Cerebellum (tissue), 4 donors: ENCODE measurements at places on chromosomes 12 and 14. TPM values are rescaled to one million over a fixed set of nuclear protein-coding genes. Genes with fewer than 3 reads are reported as not detected.

The FAM181A gene
- 2.4 TPM for total RNA-seq

The PRKD1 gene
- total RNA-seq: 26.0 TPM

The E2F7 gene
- total RNA-seq: 9.3 TPM

The CIROP gene
- total RNA-seq: not detected

The TAS2R30 gene
- total RNA-seq: 29.1 TPM

The IFNG-AS1 gene
- total RNA-seq: not detected

The CAPZA3 gene
- total RNA-seq: not detected

The KLRK1 gene
- total RNA-seq: 0.73 TPM

The EXOC3L4 gene
- 0.36 TPM for total RNA-seq

The DNAI7 gene
- total RNA-seq: 5.2 TPM

The FGF23 gene
- total RNA-seq: not detected
